ENCODE measurements at places on chromosomes 2 and 18.

- DNase-seq = no peak
These were observed 188.0 kb upstream of the SPHKAP start for GRCh38 chr2:228369400-228370031.

DNA sequence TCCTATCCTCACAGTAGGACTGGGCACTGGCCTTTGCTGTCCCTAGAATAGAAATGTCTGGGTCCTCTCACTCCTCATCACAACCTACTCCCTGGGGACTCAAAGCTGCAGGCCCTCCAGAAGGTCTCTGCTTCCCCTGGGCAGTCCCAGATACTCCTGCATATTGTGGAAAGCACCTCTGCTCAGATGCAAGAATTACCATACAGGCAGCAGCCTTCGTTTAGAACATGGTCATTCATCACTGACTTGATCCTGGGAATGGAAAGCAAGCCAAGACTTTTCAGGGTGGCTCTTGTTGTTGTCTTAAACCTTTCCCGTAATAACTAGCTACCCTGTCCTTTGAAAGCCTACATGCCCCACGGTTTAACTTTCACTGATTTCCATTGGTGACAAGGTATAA, 53.1 kb upstream of the NPAS2 start:
- no peak for DNase-seq

DNA sequence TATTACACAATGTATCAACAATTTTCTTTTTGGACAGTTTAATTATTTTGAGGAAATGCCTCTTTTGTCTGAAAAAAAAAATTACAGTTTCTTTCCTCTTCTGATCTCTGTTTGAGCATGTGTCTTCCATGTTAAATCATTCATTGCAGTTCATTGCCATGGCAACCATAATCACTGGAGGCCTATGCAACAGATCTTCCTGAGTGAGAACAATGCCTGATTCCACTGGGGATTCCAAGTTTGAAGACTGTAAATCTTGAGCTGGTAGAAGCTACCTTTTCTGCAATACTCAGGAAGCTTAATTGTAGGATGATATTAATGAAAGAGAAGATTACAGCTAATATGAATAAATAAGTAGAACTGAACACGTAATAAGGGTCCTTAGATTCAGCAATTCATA, 721.4 kb upstream of the CNTNAP5 start:
- DNase-seq = no peak

DNA sequence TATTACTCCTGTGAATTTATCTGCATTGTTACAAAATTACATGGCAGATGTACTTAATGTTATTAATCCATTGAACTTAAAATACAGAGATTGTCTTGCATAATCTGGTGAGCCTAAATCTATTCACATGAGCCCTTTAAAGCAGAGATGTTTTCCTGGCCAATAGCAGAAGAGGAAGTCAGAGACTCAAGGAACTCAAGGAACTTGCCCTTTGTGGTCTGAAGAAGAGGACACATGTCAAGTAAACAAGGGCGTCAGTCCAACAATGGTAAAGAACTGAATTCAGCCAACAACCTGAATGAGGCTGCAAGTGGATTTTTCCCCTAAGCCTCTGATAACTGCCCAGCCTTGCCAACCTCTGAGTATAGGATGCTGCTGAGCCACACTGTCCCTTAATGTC, 356.3 kb upstream of the PKDCC start:
- DNase-seq = no peak

GRCh38 chr2:146764301-146764700, 1080.5 kb upstream of the ACVR2A start:
- no peak for DNase-seq

GRCh38 chr2:17429130-17429529, 89.1 kb downstream of the RAD51AP2 start:
- DNase-seq = no peak

- DNase-seq = no peak
These were observed 372.8 kb upstream of the UBE2E3 start for GRCh38 chr2:180607514-180608049.

DNA sequence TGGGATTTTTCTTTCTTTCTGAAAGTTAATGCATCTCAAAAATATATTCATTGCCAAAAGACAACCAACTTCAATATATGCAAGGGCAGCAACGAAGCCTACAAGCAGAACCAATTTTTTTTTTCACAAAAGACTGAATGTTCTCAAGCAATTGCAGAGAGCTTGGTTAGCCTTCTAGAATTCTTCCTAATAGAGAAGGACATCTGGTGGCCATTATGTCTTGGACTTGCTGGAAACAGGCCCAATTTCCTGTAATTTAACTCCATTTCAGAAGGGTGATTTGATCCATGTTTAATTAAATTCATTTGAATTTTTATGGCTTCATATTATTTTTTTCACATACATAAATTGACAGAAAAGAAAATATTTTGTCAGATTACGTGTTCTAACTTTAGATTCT, 208.0 kb downstream of the TPGS2 start:
- no peak for DNase-seq

DNA sequence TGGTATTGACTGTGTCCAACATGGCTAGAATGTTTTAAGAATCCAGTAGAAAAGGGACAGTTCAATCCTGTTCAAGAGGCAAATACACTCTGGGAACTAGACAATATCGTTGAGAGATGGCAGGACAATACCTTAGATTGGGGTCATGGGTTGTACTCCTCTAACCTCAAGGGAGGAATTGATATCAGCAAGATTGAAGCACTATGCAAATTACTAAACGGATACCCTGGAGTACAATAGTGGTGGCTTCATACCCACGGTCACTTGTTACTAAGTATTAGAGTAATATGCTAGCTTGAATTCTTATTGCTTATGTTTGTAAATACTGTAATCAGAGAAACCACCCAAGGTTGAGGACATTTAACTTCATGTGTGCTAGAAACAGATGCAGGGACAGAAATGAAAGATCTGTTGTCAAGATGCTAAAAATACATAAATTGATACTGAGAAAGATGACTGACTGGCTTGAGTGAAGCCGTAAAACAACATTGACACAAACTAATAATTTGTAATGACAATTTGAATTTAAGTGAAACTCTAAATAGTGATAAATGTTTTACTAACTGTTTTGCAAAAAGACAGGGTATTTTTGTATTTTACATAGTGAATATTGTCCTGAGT, 73.3 kb downstream of the KCNJ3 start:
- no peak for DNase-seq

DNA sequence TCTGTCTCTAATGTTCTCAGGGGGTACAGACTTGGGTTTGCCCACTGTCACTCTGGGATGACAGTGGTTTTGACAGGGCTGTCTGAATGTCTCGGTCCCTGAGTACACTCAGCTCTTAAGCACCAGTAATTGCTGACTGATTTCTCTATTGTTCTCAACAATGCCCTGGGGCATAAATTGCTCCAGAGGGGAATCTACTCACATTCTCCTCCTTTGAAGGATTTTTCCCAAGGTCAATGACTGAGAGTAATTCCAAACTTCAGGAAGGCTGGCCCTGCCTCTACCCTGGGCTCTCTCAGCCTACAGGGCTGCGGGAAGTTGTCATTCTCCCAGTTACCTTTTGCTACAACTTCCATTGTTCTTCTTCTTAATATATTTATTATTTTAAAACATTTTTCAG, 36.5 kb downstream of the MC2R start:
- no peak for DNase-seq

- no peak for DNase-seq
These were observed 14.6 kb downstream of the DNAJB2 start for GRCh38 chr2:219293736-219294231.
